ENCODE measurements at places on chromosomes 6 and 20.

GRCh38 chr6:150987855-150988464, 122.5 kb downstream of the MTHFD1L start:
- no peak for DNase-seq

- no peak for DNase-seq
Measured at GRCh38 chr20:23087587-23088251, 1.6 kb upstream of the CD93 start.

- no peak for DNase-seq
Measured at GRCh38 chr20:45361793-45362192, 1.2 kb upstream of the SYS1 start.

- DNase-seq = no peak
Measured at GRCh38 chr6:41132254-41132653, 21.9 kb downstream of the TREML1 start.

DNA sequence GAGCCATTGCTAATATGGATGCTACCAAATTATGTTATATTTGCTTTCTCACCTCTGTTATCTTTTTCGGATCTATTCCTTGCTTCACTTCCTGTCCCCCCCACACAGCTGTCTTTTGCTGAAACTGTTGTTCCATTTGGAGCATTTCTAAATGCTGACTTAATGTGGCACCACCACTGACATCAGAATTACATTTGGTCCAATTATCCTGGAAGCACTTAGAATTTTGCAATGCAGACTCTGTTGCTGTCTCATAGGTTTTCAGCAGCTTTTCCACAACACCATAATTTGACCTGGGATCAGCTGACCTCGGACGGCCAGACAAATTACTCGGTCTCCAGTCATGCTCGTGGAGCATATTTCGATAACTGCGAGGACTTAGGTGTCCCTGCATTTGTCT, 12.8 kb downstream of the KIAA0408 start:
- no peak for DNase-seq

- DNase-seq = peak; percentile 75
Measured at GRCh38 chr6:38713812-38714211, 1.3 kb upstream of the DNAH8 start.

- no peak for DNase-seq
Measured at GRCh38 chr6:125818225-125818657, 27.5 kb downstream of the NCOA7 start.

DNA sequence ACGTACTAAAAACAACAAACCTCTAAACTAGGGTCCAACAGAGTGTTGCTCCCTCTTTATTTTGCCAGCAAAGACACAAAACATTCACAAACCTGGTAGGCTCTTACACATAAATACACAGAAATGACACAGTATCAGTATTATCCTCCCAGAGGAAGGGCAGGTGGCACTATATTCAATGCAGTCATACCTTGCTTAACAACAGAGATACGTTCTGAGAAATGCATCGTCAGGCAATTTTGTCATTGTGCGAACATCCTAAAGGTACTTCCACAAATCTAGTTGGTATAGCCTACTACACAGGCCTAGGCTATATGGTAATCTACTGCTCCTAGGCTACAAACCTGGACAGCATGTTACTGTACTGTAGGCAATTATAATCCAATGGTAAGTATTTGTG, 9.6 kb downstream of the ZBTB2 start:
- DNase-seq = no peak

GRCh38 chr6:37004044-37004980, 1.1 kb upstream of the FGD2 start:
- DNase-seq = no peak

DNA sequence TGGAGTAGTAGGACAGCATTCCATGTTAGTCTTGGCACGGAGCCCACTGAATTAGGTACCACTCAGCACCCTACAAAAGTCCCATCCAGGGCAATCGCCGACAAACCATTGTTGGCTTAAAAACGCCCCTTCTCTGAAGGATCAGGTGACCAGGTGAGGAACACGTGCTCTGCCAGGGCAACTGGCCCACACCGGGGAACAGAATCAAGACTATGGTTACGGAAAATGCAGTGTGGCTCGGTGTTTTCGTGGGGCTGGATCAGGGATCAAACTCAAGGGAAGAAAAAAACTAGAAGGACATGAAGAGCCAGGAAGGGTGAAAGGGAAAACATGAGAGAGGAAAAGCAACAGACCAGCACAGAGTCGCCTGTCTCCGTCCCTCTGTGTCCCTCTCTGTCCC, 177.8 kb upstream of the ARID1B start:
- no peak for DNase-seq

DNA sequence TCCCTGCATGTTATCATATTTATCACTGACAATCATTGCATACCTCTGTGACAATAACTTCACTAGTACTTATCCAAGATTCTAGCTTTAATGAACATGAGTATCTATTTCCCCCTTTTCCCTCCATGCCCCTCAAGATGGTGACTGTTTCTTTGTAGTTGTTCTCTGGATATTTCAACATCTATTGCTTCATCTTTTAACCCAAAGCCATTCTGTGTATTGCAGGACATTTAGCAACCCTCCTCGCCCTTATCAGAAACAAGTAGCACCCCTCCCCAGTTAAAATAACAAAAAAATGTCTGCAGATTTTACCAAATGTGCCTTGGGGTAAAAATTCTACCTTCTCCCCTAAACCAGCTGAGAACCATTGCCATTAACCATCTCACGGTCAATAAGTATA, 979.8 kb upstream of the MANEA start:
- no peak for DNase-seq

DNA sequence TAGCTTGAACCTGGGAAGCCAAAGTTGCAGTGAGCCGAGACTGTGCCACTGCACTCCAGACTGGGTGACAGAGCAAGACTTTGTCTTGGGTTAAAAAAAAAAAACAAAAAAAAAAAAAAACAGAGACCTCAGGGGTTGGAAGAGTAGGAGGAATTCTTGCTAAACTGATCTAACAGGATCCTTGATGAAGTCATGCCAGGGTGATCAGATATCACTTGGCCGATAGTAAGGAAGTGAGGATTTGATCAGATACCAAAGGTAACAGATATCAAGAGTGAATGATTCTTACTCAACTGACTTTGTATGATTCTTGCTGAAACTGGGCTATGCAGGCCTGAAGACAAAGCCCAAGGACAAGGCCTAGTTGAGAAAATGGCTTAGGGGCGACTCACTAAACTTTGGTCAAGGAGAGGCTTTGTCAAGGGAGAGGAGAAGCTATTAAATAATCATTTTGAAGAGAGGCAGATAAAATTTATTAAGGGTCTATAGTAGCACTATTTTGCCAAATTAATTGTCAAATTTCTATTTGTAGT, 624.7 kb downstream of the UTRN start:
- DNase-seq = no peak

GRCh38 chr20:24718696-24719095, 230.4 kb upstream of the CST7 start:
- DNase-seq = no peak

GRCh38 chr20:40782043-40782368, 93.0 kb upstream of the MAFB start:
- DNase-seq = no peak

- DNase-seq = no peak
Measured at GRCh38 chr6:157538698-157539097, 157.7 kb downstream of the ZDHHC14 start.

DNA sequence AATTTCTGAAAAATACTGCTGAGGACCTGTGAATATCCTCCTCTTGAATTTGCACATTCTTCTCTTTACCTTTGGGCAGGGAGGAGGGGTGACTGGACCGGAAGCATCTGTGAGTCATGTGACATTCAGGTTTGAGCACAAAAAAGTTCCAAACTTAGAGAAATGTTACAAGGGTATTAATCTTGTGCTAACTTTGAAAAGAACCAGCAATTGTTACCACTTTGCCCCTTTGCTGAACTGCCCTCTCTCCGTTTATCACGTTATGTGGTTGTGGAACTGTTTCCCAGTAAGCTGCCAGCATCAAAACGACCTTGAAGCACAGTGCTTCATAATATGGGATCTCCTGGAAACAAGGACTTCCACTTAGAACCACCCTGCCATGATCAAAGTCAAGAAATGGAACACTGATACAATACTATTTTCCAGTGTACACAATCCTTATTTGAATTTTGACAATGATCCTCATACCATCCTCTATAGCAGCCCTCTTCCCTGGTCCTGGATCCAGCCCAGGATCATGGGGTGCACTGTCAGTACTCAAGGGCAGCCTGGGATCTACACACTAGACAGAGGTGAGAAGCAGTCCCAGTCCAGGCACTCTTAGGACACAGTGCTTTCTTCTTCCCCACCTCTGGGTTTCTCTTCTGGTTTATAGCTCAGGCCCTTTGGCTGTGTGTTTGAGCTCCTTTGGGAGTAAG, 2.3 kb upstream of the TUBB1 start:
- peak; percentile 33 for DNase-seq

DNA sequence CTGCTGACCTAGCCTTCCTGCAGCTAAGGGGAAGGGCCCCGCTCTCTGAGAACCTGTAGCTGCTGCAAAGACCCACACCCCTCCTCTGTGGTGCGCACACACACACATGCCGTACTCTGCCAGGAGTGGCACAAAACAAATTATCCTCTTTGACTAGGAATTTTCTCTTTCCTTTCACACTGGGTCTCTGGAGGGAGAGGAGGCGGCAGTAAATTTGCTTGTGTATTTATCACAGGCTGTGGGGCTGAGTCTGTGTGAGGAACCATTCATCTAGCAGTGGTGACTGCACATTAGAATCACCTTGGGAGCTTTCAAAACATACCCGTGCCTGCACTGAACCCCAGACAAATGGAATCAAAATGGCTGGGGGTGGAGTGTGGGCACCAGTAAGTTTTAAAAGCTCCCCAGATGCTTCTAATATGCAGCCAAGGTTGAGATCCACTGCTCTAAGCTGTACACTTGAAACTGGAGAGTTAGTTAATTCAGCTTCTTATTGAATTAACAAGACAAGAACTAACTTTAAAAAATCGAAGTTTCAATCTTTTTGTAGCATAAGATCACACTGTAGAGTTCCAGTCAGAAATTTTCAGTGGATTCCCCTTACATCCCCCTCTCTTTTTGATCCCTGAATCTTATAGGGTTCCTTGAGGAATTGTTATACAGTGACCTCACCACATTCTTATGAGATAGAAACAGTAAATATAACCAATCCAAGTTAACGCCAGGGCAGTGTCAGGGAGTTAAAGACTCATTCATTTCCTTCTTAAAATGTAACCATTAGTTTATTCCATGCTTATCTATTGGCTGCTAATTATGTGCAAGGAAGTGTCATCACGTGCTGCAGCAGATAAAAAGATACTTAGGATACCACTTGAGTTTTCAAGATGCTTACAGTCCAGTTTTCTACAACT, 29.8 kb upstream of the GMDS start:
- no peak for DNase-seq

DNA sequence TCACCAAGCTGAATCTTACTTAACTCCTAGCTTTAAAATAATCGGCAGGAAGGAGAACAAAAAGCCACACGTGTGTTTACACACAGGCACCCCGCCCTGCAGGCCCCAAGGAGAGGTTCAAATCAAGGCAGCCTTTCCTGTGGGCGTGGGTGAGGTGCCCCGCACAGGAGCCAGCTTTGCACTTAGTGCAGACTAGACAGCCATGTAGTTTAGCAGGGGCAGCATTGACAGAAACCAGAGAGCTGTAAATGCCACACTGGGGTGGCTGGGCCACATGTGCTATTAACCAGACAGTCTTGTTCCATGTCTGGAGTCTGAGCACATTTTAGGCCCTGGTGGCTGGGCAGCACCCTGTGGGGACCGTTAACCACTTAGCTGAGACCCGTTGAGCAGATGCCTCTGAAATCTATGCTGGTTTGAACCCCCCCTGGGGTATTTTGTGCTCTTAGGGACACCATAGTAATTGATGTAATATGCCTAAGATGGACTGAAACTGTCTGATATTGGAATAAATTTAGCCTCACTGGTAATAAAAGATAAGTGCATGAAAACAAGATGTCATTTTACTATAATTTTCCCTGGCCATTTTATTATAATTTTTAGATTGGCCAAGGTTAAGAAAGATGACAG, 106.4 kb upstream of the KCNG1 start:
- DNase-seq = no peak

DNA sequence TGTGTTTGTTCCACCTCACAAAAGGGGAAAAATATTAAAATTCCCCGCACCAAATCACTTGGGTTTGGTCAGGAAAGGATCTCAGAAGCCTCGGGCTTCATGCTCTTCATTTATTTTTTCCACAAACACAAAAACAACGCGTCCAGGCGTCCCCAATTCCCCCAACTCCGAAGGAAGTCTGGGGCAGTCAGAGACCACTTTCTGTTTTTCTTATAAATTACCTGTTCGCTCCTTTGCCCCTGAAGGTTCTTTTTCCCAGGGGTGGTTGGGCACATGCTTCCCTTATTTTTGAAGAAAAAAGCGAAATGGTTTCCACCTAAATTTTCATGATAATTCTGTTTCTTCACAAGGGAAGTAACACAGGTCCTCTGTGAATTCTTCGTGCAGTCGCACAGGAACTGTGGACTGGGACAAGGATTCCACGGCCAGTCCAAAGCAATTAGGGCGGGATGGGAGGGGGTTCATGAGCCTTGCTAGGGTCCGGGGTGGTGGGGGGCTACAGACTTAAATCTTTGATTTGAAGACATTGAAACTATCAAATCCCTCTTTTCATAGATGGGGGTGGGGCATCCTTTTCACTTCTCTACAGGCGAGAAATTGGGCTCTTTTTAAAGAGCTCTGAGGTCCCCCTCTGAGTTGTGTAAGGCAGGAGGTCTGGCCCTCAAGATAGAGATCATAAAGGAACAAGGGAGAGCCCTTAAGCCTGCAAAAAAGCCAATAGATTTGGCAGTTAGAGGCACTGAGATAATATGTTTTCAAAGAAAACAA, 30.5 kb upstream of the HFE start:
- DNase-seq = peak; percentile 75

GRCh38 chr6:144534180-144534579, 249.0 kb downstream of the UTRN start:
- DNase-seq = no peak

DNA sequence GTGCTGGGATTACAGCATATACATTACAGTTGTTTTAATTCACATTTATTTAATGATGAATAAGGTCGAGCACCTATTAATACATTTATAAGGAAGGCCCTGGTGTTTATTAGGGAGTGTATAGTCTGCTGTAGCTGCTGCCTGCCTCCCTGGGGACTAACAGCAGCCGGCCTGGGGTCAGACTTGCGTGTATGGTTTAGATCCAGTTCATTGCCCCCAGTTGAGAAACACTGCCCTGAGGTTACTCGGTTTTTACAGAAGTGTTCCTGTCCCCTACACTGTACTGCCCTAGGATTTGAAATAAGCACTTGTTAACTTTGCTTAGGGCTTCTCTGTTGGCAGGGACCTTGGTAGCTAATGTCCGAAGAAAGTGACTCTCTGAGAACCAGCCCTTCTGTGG, 4.0 kb downstream of the TTPAL start:
- no peak for DNase-seq

DNA sequence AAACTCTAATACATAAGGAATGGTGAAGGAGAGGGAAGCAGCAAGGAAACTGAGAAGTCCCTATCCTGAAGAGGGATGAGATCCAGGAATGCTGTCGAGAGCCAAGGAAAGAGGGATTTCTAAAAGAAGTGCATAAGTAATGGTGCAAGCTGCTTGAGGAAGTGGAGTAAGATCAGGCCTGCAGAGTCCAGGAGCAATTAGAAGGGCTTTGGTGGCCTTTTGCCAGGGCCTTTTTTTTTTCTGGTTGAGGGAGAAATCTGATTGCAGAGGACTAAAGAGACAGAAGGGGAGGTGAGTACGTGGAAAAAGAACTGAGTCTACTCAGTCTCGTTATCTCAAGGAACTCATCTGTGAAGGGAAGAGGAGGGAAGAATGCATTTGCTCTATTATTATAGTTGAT, 396.2 kb downstream of the UTRN start:
- DNase-seq = no peak

Measured in activated CD8-positive, alpha-beta memory T cell treated with anti-CD3 and anti-CD28 coated beads, Interleukin-2, amount 50 U/mL, for 48 hours (primary cell).